HCEC 1CT (cell line): ENCODE measurements at places on chromosomes 1 and 21.

- no peak for DNase-seq
Measured at GRCh38 chr21:46229133-46229922, 754 bp upstream of the LSS start.

GRCh38 chr1:156487862-156488261 is 12.7 kb downstream of the MEF2D start:
- no peak for DNase-seq

DNA sequence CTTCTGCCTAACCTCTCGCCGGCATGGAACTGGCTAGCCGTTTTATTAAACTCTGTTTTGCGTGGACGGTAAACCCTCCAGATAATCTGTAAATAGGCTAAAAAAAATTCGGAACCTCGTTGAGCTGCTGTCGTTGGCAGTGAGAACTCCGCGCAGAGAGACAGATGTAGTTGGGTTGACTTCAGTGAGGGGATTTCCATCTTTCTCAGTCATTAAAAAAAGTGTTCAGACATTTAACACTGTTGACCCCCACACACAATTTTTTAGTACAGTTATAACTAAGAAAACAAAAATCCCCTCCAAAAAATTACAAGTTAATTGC is 464 bp downstream of the PARK7 start:
- no peak for DNase-seq

- DNase-seq: no peak
Measured at GRCh38 chr1:59391212-59392179, 94.6 kb downstream of the FGGY start.

GRCh38 chr21:46211376-46211775 is 17.2 kb downstream of the LSS start:
- DNase-seq: no peak

- DNase-seq: peak; percentile 79
Measured at GRCh38 chr1:165376041-165376810, 19.7 kb upstream of the LMX1A start.

GRCh38 chr1:83691953-83692500 is 306.9 kb downstream of the TTLL7 start:
- DNase-seq: no peak

DNA sequence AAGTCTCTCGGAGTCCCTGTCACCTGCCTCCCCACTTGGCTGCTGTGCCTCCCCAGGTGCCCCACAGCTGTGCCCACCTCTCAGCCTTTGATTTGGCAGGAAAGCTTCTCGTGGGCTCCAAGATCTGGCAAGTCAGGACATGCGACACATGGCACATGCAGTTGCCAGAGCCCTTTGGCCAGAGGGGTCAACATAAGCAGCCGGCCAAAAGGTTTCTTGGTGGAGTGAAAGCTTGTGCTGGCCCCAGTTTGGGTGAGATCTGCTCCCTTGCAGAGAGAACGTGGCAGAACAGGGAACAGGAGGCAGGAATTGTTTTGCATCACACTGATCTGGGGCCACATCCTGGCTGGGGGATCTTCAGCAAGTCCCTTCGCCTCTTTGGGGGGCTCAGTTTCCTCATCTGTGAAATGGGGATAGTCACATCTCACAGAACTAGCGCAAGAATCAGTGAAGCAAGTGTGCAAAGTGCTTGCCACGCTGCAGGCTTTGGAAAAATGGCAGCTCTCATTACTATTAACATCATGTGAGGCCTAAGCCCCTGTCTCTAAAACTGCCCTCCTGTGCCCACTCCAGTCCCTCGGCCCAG is 232.6 kb downstream of the TRABD2B start:
- DNase-seq: no peak

- no peak for DNase-seq
Measured at GRCh38 chr1:52360595-52360968, 5.4 kb downstream of the CC2D1B start.

- DNase-seq: no peak
Measured at GRCh38 chr1:30762930-30763650, 5.5 kb upstream of the LAPTM5 start.

DNA sequence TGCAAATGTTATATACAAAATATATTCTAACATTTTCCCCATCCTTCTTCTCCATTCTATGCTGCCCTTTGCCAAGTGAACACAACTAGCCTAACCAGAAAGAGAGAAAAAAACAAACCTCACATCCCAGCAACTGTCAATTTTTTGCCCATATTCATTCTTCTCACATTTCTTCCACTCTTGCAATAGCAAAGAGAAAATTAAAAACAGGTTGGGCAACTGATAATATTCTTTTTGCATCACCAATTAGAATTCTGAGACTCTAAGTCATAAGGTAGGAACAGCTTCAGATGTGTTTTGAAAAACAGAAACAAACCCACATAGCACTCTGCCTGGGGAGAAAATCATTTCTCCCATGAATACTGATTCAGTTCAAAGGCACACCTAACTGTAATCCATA is 25.2 kb upstream of the EXO1 start:
- no peak for DNase-seq

DNA sequence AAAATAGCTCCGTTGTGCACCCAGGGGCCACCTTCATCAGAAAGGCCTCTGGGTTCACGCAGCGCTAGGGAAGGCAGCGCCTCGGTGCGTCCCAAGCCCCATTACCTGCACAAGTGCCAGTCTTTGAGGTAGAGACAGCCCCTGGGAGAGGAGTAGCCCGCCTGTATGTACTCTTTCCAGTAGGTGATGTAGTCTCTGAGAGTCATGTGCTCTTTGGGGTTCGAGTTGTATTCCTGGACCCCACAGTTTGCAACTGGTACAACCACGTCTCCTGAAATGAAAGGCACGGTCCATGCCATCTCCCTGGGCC is 601 bp downstream of the JMJD4 start:
- DNase-seq: no peak

- DNase-seq: no peak
Measured at GRCh38 chr1:61253912-61254633, 171.7 kb downstream of the NFIA start.

DNA sequence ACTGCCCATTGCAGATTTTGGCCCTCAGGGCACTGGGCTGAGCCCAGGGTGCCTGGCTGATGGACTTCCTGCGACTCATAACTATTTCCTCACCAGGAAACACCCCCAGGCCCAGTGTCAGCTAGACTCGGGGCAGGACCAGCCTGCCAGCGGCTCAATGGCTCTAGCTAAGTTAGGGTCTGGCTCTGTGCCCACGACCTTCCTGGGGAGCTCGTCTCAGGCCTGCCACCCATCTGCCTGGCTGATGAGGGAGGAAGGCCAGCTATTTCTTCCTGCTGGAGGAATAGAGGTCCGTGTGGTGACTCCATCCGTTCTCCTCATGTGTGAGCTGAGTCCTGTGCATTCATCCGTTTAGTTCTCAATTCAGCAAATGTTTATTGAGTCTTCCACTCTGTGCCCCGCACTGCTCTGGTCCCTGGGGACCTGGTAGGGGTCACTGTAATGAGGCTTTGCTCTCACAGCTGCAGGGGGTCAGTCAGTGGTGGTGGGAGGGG is 44.5 kb downstream of the KIRREL1 start:
- DNase-seq: peak; percentile 63

GRCh38 chr1:100414693-100415497 is 62.6 kb downstream of the CDC14A start:
- no peak for DNase-seq

GRCh38 chr1:52913014-52913413 is 8.5 kb downstream of the ECHDC2 start:
- no peak for DNase-seq

DNA sequence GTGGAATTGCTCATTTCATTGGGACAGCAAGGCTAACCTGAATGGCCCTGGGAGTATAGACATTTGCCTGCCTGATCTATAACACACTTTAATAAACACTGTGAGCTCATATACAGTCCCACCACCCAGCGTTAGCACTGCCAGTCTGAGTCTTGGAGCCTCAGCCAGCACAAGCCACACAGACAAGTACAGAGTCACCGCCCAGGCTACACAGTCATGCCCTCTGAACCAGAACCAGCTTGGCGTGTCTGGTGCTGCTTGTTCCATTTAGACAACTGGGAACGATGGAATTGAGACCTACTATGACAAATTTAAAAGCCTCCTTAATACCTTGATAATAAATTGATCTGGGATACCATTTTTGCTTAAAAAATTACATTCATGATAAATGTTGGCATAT is 31.6 kb downstream of the NID1 start:
- no peak for DNase-seq
